ENCODE measurements at places on chromosomes 7 and 10.
A peak's percentile ranks its signal among the peaks of the same experiment; 100 is the strongest.

GRCh38 chr10:69955897-69956740 lies 96.5 kb upstream of the MACROH2A2 start:
- DNase-seq, result no peak

GRCh38 chr10:120431251-120431651 lies 25.8 kb upstream of the PLPP4 start:
- no peak for DNase-seq

- DNase-seq, result no peak
Observed at GRCh38 chr7:158396301-158396905, 191.2 kb downstream of the PTPRN2 start.

DNA sequence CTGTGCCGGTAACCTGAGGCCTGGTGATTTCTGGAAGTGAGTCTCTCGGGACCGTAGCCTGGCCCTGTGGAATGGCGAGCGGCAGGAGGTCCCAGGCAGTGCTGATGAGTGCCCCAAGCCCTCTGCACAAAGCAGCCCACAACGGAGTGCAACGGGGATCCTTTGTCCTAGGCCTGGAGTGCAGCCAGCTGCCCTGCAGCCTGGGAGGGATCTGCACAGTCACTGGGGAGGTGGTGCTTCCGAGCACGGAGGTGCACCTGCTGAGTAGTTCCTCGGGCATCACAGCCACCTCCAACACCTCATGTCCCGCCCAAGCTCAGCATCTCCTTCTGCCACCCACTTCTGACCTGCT lies 162.8 kb upstream of the ZMIZ1 start:
- no peak for DNase-seq

GRCh38 chr10:101226491-101227428 lies 2.5 kb downstream of the LBX1 start:
- peak; percentile 39 for DNase-seq

DNA sequence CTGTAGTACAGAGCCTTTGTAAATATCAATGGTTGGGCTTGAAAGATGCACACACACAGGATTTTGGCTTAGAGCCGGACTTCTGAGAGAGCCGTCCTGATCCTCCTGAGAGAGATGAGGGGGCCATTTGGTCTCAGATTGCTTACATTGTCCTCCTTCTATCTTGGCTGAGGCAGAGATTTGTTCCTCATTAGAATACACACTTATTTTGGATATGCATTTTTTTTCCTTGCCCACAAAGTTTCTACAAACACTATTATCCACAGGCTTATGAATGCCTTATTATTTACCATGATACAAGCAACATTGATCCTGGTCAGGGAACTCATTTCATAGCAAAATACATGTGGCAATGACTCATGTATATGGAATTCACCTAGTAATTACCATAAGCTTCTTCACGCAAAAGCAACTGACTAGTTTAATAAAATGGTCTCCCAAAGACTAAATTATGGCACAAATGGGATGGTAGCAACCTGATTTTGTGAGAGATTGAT lies 175.3 kb downstream of the MDFIC start:
- no peak for DNase-seq

DNA sequence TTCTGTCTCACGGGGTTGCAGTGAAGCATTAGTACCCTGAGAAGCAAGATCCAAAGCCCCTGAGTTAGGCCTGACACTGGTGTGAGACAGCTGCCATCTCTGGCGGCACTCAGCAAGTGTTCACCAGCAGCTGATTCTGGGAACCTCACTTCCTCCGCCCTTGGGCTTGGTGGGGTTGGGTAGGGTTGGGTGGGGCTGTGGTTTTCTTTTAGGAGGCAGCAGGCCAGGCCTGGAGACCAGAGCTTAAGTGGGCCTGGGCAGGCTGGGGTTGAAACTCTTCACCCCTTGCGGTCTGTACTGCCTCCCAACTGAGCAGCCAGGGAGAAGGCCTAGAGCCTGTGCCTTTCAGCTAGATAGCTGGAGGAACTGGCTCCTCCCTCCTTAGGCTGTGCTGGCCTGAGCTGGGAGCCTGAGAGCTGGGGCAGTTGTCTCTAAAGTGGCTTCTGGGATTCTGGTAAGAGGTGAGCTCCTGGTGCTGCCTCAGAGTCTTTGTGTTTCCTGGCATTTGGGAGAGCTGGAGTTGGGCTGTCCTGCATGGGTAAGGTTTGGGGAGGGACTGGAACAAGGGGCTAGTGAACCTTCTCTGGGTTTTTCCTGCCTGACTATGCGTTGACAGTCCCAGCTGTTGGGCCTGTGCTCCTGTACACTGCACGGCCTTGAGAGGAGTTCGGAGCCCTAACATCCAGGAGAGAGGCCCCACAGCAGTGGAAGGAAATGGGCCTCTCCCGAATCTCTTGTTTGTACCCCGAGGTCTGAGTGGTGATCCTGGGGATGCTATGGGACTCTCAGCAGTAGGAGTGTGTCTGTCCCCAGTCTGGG lies 5.1 kb downstream of the TSPAN14 start:
- DNase-seq, result peak; percentile 78

DNA sequence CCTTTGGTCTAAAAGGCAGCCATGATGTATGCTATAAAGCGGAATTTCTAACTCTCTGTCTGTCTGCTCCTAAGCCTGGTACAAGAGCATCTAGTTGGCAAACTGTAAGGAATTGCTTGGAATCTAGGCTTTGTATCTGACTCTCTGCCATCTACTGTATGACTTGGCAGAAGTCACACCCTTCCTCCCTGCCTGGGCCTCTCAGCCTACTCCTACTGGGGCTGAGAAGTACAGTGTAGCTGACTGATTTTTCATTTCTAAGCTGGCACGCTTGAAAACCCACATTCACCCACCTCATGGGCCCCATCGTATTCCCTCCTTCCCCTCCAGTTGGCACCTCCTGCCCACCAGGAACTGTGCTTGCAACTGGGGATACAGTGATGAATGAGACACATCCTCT lies 435.2 kb downstream of the PLXNA4 start:
- no peak for DNase-seq

- no peak for DNase-seq
Observed at GRCh38 chr7:107744345-107744750, 406 bp downstream of the CBLL1 start.

GRCh38 chr10:71625445-71626175 lies 94.0 kb downstream of the C10orf105 start:
- DNase-seq, result no peak

DNA sequence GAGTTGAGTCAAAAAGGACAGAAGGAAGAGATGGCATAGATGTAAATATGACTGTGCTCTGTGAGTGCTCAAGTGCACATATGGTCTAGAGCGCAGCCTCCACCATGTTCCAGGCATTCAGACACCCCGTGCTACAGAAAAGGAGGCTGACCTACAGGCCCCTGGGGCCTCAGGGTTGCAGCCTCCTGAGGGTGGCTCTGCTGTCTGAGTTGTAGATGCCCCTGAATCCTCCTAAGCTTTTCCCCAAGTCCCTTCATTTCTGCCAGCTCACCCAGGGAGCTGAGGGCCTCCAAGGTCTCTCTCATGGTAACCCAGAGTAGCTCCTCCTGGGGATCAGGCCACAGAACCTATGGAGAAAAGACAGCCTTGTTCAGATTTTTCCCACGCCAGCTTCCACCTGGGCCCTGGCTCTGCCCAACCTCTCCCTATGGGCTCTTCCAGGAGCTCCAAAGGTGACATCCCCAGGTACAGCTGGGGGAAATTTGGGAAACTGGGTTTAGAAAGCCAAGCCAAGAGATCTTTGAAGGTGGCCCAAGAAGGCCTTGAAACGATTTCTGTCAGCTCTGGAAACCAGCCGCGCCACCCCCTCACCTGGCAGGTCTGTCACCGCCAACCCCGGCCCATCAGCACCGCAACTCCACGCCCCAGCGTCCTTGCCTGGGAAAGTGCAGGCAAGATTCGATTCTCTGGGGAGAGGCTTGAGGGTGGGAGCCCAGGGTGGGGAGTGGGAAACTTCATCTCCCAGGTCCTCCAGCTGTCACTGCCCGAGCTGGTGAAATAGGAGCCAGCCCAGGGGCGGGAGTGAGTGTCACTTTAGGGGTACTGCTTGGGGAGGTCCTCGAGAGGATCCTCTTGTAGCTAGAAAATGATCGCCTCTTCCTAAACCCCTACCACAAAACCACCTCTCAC lies 2.4 kb downstream of the ZNF467 start:
- DNase-seq, result no peak

DNA sequence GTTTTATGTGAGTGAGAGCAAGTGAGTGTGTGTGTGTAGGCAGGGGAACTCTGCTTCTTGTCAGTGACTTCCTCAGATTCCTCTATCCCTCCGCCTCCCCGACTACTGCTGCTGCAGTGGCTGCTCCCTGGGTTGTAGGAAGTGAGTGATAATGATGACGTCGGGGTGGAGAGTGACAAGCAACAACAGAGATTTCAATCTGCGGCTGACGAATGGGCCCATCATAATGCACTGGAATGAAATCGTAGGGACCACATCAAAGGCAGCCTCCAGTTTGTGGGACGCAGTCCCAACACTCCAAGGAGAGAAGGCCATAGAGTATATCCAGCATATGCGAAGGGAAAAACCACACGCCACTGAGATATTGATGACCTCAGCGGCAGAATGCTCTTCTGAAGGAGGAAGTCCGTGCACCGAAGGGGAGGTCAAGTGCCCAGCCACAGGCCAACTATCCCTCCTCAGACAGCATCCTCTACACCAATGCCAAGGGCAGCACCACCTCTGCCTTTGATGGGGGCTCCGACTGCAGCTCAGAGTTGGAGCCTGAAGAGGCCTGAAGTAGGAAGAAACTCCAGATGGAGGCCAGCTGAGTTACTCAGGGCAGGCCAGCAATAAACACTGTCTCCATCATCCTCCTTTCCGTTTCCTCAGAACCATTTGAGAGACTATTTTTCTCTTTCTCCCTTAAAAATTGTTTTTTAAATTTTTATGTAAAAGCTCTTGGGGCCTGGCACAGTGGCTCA lies 11.3 kb upstream of the STMP1 start:
- no peak for DNase-seq

GRCh38 chr7:19305698-19306097 lies 160.5 kb upstream of the FERD3L start:
- no peak for DNase-seq

GRCh38 chr7:92695308-92696261 lies 105.4 kb upstream of the FAM133B start:
- DNase-seq, result no peak

DNA sequence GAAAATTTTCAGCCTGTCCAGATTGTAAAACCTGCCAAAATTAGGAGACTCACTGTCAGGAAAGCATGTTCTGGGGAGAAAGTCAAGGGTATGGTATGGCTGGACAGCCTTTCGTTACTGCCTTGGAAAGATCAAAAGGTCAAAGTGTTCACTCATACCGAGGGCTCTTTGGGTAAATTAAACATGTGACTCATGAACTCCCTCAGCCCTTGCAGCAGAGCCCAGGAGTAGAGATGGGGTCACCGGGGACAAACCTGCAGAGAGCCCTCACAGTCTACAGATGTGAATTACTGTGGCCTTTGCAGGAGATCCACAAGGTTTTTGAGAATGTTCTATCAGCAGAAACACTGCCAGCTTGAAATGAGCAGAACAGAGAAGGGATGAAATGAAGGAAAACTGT lies 275.7 kb downstream of the KLF6 start:
- DNase-seq, result no peak

DNA sequence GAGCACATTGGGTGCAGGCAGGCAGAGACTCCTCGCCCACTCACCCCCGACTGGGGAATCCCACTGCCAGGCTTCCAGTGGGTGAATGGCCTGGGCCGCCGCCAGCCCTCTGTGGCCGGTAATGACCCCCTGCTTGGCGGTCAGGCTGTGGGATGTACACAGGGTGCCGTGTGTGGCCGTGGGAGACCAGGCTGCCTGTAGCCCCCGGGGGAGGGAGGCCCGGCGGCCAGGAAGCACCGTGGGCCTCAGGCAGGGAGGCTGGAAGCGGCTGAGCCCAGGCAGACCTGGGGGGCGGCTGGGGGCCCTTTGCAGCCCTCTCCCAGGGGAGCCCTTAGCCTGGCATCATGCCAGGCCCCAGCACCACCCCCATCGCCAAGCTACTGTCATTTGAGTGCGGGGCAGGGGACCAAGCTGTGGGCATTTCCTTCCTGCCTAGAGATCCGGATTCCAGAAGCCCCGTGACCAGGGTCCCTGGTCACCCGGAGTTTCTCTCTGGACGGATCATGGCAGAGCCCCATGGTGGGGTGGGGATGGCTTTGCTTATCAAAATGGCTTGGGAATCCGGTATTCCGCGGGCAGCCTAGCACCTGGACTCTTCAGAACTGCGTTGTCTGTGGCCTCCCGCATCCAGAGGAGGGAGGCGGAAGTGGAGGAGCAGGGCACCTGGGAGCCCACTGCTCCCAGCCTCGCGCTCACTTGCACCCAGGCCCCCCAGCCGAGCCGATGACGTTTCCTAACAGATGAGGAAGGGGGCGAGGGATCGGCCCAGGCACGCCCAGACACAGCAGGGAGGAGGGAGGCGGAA lies 1.1 kb downstream of the TTYH3 start:
- DNase-seq, result peak; percentile 68

- no peak for DNase-seq
Observed at GRCh38 chr7:48876087-48876486, 48.3 kb upstream of the CDC14C start.

- no peak for DNase-seq
Observed at GRCh38 chr10:119762805-119763798, 37.3 kb downstream of the INPP5F start.

DNA sequence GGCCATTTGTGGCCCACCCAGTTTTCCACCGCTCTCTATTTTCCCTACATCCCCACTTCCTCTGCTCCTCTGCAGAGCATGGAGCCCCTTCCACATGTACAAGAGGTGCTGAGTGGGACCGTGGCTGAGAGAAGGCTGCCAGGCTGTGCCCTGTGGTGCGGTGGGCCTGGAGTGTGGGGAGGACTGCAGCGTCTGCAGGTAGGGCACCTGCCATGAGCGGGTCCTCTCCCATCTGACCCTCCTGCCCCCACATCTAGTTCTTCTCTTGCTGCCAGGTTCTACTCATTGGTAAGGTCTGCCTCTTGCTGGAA lies 145.6 kb upstream of the FAM20C start:
- no peak for DNase-seq

GRCh38 chr10:17348501-17349349 lies 105.7 kb downstream of the ST8SIA6 start:
- no peak for DNase-seq

- DNase-seq, result no peak
Observed at GRCh38 chr10:30029164-30029871, 30.1 kb downstream of the JCAD start.

DNA sequence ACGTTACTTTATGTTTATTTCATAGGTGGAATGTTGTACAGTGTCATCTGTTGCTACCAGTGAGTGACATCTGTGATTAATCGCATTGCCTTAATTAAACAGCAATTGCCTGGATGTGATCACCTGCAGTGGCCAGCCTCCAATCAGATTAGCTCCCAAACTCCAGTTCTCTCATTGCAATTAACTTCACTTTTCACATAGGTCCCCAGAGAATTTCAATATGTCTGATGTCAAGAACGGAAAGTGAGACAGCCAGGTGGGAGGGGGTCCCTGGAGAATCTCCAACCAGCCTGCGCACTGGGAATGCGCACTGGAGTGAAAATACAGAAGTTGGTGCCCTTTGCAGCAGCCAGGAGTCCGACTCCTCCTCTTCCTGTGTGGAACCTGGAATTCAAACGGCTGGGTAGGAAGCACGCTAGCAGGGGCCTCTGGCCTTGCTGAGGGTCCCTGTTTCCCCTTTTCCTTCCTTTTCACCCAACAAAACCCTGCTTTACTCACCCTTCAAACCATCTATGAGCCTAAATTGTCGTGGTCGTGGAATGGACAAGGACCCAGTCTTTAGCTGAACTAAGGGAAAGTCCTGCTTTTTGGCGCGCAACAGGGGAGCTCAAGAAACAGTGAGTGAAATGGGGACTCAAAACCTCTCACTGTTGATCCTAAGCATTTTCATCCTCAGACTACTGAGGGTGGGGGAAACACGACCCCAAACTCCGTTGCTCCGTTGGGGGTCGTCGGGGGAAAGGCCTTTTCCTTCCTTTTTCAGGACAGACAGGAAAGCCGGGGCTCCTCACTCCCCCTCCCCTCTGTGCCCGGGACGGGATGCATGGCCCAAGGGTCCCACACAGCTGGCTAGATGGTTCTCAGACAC lies 1355.5 kb upstream of the LRRTM3 start:
- no peak for DNase-seq

Measured in activated CD4-positive, alpha-beta T cell treated with anti-CD3 and anti-CD28 coated beads, Interleukin-2, amount 50 U/mL, for 48 hours (primary cell).